HEK293T (cell line): ENCODE measurements at places on chromosomes 3 and 15.

GRCh38 chr3:186209810-186210752 is 101.2 kb upstream of the ETV5 start:
- DNase-seq: no peak

GRCh38 chr3:105538483-105538882 is 171.8 kb downstream of the ALCAM start:
- DNase-seq: no peak

GRCh38 chr3:100545371-100545770 is 53.0 kb downstream of the TMEM45A start:
- no peak for DNase-seq

DNA sequence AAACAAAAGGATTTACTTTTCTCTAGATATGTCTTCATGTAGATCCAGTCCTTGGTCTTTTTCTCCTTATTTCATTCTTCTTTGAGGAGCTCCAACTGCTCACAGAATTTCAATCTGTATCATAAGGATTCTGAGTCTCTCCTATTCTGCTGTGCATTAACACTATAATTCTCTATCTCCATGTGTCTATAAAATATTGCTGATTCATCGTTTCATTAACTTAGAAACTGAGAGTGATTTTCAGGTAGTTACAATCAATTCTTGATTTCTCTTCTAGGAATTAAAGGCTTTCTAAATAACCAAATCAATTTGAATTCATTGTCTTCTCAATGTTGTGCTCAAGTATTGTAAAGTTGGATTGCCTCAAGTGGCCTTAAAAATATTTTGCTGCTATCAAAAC is 651.5 kb upstream of the CADM2 start:
- no peak for DNase-seq

GRCh38 chr15:66886241-66886675 is 179.1 kb upstream of the SMAD3 start:
- DNase-seq: peak; percentile 75

- no peak for DNase-seq
These were observed 62.5 kb downstream of the TLE3 start for GRCh38 chr15:70035051-70035718.

- no peak for DNase-seq
These were observed 135.9 kb downstream of the TBL1XR1 start for GRCh38 chr3:177061369-177061768.

- no peak for DNase-seq
These were observed 29.8 kb downstream of the KPNA1 start for GRCh38 chr3:122484985-122485384.

- no peak for DNase-seq
These were observed 48.5 kb downstream of the IQSEC1 start for GRCh38 chr3:13024765-13025065.

DNA sequence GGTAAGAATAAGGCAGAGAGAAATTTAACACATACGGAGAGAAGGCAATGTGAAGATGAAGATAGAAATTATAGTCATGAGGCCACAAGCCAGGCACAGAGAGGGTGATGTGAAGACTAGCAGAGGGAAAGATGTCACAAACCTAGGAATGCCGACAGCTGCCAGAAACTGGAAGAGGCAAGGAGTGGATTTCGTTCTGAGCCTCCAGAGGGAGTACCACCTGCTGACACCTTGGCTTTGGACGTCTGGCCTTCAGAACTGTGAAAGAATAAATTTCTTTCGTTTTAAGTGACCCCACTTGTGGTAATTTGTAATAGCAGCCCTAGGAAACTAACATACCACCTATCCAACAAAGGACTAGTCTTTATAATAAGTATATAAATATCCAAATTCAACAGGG is 5.0 kb upstream of the SGO1 start:
- DNase-seq: peak; percentile 15

DNA sequence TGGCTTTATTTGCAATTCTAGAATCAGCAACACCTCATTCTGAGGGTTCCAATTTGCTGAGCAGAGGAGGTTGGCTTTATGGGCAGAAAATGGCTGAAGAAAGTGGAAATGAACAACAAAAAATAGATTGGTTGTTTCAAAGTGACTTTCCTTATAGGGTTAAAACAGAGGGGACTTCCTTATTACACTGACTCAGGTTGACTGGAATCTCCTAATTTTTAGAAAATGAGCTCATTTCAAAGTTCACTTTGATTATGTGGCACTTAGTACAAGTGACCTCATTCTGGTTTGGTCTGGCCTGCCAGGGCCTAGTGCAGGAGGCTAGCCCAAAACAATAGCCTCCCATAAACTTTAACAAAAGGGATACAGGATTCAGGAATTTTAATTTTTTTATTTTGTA is 41.4 kb downstream of the NFKBIZ start:
- DNase-seq: no peak

- DNase-seq: no peak
These were observed 55.4 kb downstream of the SETD2 start for GRCh38 chr3:47108546-47108945.

- DNase-seq: no peak
These were observed 169.6 kb upstream of the GADL1 start for GRCh38 chr3:31064021-31064420.

DNA sequence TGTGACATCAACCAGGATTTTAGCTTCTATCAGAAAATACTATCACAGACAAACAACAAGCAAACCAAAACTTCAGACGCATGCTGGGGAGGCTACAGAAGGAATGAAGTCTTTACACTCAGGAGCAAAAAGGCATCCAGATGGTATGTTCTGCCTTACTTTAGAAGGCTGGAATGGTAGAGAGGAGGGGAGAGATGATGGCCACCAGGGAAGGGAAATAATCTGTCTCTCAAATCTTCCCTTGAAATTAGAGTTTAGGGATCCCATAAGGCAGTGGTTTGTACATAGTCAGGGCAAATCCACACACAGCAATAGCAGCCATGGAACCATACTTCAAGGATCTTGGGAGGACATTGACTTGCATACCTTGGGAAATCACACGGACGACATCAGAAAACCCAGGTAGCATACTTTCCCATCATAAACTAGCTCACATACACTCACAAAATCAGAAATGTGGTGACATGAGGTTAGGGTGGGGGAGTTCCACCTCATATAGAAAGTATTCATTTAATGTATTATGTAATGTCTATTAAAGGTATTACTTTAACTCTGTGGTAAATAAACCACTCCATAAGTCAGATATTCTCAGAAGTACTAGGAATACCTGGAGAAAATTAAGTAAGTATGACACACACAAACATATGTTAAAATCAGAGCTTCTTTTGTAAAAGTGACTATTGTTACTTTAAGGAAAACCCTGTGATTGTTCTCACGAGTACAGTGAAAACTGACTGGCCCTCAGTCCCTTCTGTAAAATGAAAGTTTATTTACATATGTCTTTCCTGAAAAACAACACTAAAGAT is 9.4 kb downstream of the BTLA start:
- DNase-seq: no peak

- DNase-seq: peak; percentile 53
These were observed 355.4 kb downstream of the OTOL1 start for GRCh38 chr3:161851941-161852566.

DNA sequence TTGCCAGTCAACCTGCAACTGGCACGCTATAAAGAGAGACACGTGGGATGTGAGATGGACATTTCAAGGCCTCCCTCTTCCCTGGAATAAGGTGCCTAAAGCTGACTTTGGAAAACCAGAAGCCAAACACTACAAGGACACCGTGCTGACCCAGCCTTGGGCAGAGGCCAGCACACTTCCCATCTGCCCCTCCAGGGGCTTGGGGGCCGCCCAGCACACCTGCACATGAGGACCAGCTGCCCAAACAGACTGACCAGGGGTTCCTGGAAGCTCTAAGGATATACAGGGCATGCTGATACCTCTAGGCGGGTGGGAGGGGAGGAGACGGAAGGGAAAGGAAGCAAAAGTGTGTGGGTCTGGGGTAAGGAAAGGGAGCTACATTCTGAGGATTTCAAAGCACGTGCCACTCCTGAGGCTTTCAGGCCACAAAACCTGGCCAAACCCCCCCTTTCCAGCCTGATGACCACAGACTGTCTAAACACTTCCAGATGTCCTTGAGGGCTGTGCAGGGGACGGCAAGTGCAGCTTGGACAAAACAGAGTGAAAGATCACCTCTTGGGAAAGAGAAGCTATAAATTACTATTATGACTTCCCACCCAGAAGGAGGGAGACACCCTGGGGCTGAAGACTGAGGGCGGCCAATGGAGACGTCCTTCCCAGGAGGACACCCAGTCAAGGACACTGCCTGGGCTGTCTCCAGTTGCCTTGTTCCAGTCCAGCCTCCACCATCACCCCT is 57.9 kb downstream of the ADCY5 start:
- no peak for DNase-seq

- DNase-seq: peak; percentile 1
These were observed 8.9 kb upstream of the IDH3A start for GRCh38 chr15:78140292-78140691.

GRCh38 chr15:77607111-77607893 is 25.4 kb downstream of the LINGO1 start:
- no peak for DNase-seq

DNA sequence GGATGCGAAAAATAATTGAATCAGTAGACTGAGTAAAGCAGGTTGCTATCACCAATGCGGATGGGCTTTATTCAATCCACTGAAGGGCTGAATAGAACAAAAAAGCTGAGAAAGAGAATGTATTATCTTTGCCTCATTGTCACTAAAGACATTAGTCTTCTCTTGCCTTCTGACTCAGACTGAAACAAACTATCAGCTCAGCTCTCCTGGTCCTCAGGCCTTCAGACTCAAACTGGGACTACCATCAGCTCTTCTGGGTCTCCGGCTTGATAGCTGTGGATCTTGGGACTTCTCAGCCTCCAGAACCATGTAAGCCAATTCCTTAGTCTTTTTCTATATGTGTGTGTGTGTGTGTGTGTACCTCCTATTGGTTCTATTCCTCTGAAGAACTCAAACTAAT is 12.6 kb downstream of the IFT57 start:
- DNase-seq: no peak
